ENCODE measurements at places on chromosomes 2 and 18. TPM values are rescaled to one million over a fixed set of nuclear protein-coding genes. Genes with fewer than 3 reads are reported as not detected.

Gene ABCA12
- total RNA-seq, result 4.8 TPM

Gene IL1R1
- 8.7 TPM for total RNA-seq

Gene RRM2
- 154 TPM for total RNA-seq

- DNase-seq, result no peak
- no peaks in the 10 kb centered on the region for H3K27me3 ChIP-seq
- peaks cover 28% of the 10 kb centered on the region for H3K4me1 ChIP-seq
- no peaks in the 10 kb centered on the region for H3K36me3 ChIP-seq
- peak overlapping the region; percentile 18 for H3K27ac ChIP-seq
Measured at GRCh38 chr18:3877678-3878077, 427.7 kb downstream of the TGIF1 start.

- H3K4me3 ChIP-seq, result no peak overlapping the region
- H3K27ac ChIP-seq, result no peak overlapping the region
- no peaks in the 10 kb centered on the region for H3K4me1 ChIP-seq
- H3K36me3 ChIP-seq, result no peaks in the 10 kb centered on the region
- no peak for DNase-seq
- no peaks in the 10 kb centered on the region for H3K27me3 ChIP-seq
Measured at GRCh38 chr18:43574974-43575373, 297.7 kb upstream of the SYT4 start.

GRCh38 chr2:217353591-217353990, 493.7 kb upstream of the TNP1 start:
- H3K27me3 ChIP-seq, result no peaks in the 10 kb centered on the region
- no peak overlapping the region for H3K27ac ChIP-seq
- peaks cover 21% of the 10 kb centered on the region for H3K4me1 ChIP-seq
- no peak overlapping the region for H3K4me3 ChIP-seq

- peak overlapping the region; percentile 55 for H3K4me3 ChIP-seq
- peak; percentile 46 for DNase-seq
- H3K27ac ChIP-seq, result peak overlapping the region; percentile 97
Measured at GRCh38 chr2:67289921-67290371, 107.2 kb upstream of the ETAA1 start.

GRCh38 chr18:54684784-54685183, 93.7 kb downstream of the DYNAP start:
- H3K27me3 ChIP-seq, result no peaks in the 10 kb centered on the region
- no peak overlapping the region for H3K27ac ChIP-seq
- H3K36me3 ChIP-seq, result no peaks in the 10 kb centered on the region
- H3K4me1 ChIP-seq, result peaks cover 28% of the 10 kb centered on the region
- H3K4me3 ChIP-seq, result no peak overlapping the region

DNA sequence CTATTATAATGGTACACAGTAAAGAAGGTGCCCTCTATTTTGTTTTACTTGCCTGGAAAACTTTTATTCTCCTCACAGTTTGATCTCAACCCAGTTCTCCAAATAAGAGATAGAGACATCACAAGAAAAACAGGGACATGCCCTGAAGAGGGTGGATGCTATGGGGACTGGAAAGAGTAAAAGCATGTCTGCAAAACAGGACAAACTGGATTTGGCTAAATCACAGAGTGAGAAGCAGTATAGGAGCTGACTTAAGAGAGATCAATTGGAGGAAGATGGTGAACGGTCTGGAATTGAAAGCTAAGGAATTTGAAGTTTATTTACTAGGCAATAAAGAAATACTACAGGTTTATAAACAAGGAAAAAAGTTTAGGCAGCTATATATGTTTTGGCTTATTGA, 33.0 kb downstream of the SP140L start:
- peaks cover 8% of the 10 kb centered on the region for H3K4me1 ChIP-seq
- H3K27me3 ChIP-seq, result no peaks in the 10 kb centered on the region
- H3K4me3 ChIP-seq, result no peak overlapping the region
- no peak overlapping the region for H3K27ac ChIP-seq
- H3K36me3 ChIP-seq, result no peaks in the 10 kb centered on the region

DNA sequence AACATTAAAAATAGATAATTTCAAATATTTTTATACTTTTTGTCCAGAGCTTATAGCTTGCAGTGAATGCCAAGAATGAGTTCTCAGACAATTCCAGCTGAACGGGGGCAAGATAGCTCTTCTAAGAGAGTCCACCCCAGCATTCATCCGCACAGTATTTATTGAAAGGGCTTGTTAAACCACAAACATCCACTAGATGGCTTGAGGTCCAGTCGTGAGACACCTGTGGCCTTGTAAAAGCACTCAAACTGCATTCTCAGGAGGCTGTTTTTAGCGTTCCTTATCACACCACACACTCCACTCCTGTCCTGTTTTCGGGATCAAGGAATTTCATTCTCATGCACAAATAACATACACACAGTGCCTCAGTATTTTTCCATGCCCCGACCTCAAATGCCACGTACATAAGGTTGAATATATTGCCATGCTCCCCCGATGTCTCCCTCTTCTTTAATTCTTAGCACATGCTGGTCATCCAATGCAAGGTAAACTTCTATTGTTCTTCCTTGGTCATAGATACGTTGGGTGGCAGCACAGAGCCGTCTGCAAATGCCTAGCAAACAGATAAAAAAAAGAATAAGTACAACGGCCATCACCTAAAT, 47.4 kb downstream of the DNAJC10 start:
- H3K27me3 ChIP-seq, result no peaks in the 10 kb centered on the region
- peak; percentile 25 for DNase-seq
- H3K36me3 ChIP-seq, result peaks cover 33% of the 10 kb centered on the region
- H3K4me3 ChIP-seq, result no peak overlapping the region

- DNase-seq, result no peak
- no peak overlapping the region for H3K4me3 ChIP-seq
- no peaks in the 10 kb centered on the region for H3K36me3 ChIP-seq
- peaks cover 25% of the 10 kb centered on the region for H3K27me3 ChIP-seq
- H3K27ac ChIP-seq, result no peak overlapping the region
Measured at GRCh38 chr2:12081481-12082210, 335.2 kb downstream of the LPIN1 start.

DNA sequence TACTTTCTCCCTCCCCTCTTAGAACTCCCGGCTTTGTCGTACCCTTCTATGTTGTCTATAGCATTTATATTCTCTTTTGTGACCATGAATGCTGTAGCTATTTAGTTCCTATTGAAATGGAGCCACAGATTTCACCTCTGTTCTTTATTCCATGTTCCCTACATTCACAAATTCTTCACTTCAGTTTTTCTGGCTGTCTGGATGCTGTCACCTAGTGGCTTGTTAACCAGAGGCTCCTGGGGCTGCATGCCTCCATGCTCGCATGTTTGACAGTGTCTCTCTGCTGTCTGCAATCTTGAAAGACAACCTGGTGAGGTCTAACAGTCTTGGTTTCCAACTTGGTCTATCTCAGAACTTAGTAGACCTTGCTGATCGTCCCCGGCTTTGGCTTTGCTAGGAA, 48.2 kb downstream of the CFAP221 start:
- peaks cover 5% of the 10 kb centered on the region for H3K36me3 ChIP-seq
- no peak for DNase-seq
